Skin of body (tissue), 3 donors: ENCODE measurements at places on chromosomes 4 and X. TPM values are rescaled to one million over a fixed set of nuclear protein-coding genes. Genes with fewer than 3 reads are reported as not detected.

TMPRSS11F gene
- 2.3 TPM for total RNA-seq

ARHGEF6 gene
- total RNA-seq, result 18.6 TPM

LDB2 gene
- 60.4 TPM for total RNA-seq

IL9R gene
- not detected for total RNA-seq

F8A1 gene
- total RNA-seq, result 1.4 TPM

TTC29 gene
- total RNA-seq, result 0.49 TPM
